Activated B cell treated with CpG ODN at 0.5 μM for 24 hours (primary cell): ENCODE measurements at places on chromosomes 2 and 18. TPM values are rescaled to one million over a fixed set of nuclear protein-coding genes. Genes with fewer than 3 reads are reported as not detected.

NT5DC4 gene
- 1.4 and 2.1 TPM in 2 replicates for total RNA-seq

CDH2 gene
- total RNA-seq: not detected in 2 replicates

CCDC178 gene
- not detected in 2 replicates for total RNA-seq

TTR gene
- not detected in 2 replicates for total RNA-seq

NEDD4L gene
- 24.9 and 32.6 TPM in 2 replicates for total RNA-seq
